ENCODE measurements at places on chromosomes 1 and 21.

GRCh38 chr1:218298398-218298797 lies 13.3 kb downstream of the RRP15 start:
- DNase-seq, result no peak

DNA sequence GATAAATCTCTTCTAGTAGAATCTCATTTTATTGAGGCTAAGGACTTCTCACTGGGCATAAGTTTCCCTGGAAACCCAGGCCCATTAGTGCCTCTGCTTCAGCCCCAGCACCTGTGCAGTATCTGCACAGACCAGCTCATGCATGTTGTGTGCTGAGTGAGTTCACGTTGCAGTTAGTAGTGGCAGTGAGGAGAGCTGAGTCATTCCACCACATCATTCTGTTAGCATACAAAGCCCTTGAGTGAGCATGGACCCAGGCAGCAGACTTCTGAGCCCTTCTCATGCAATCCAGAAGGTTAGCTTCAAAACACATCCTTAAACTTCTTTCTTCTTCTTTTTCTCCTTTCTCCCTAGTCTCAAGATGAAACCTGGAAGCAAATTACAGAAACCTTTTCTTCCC lies 45.8 kb upstream of the NTPCR start:
- no peak for DNase-seq

DNA sequence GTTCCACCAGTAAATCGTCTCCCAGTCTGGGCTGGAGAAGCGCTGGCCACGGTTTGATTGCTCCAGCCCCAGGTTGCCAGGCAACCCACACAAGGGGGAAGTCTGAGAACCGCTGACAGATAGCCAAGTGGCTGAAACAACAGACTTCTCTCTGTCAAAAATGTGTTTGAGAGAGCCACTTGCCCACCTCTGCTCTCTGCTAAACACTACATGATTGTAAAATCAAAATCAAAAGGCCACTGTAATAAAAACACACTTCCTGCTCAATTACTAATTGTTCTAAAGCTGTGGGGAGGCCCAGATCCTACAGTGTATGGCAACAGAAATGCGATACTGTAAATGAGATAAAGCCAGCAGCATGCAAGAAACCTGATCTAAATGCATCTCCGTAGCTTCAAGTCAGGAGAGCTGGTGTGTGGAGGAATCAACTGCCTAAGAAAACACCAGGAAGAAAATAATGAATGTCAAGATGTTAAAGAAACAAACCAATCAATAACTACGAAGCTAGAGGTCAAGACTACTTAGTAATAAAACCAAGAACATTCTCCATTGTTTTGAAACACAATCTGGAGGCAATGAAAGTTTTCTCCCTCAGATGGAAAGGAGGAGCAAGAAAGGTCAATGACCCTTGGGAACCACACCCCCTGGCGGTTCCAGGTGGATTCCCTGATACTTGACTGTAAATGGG lies 121.2 kb downstream of the SLC45A1 start:
- DNase-seq, result no peak

- DNase-seq, result no peak
Measured at GRCh38 chr1:2882966-2883696, 81.6 kb upstream of the TTC34 start.

DNA sequence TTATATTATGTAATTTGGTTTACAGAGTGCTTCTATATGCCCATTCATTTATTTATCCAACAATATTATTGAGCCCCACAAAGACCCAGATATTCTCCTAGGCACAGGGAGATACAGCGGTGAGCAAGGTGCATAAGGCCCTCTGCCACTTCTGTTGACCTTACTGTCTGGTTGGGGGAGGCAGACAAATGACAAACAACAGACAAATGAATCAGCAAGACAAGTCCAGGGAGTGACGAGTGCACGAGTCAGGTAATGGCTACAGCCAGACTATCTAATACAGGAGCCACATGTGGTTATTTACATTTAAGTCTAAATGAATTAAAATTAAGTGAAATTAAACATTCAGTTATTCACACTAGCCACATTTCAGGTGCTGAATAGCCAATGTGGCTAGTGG lies 22.0 kb upstream of the BCAR3 start:
- DNase-seq, result no peak

GRCh38 chr1:208332774-208333126 lies 88.6 kb upstream of the PLXNA2 start:
- DNase-seq, result no peak

DNA sequence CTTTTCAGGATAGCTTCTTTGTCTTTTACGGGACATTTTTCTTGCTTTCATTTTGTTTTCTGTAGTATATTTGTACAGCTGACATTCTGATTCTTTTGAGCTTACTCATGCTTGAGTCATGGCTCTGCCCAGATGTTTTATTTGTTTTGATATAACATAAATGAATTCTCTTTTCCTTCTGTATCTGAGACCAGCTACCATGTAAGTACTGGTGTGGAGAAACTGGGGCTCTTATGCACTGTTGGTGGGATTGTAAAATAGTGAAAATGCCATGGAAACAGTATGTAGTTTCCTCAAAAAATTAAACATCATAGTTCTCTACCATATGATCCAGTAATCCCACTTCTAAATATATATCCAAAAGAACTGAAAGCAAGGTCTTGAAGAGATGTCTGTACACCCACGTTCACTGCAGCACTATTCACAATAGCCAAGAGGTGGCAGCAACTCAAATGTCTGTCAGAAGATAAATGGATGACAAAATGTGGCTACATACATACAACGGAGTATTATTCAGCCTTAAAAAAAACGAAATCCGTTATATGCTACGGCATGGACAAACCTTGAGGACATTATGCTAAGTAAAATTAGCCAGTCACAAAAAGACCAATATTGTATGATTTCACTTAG lies 61.4 kb downstream of the EIF2B3 start:
- no peak for DNase-seq

- no peak for DNase-seq
Measured at GRCh38 chr1:14803002-14803789, 204.7 kb downstream of the KAZN start.

DNA sequence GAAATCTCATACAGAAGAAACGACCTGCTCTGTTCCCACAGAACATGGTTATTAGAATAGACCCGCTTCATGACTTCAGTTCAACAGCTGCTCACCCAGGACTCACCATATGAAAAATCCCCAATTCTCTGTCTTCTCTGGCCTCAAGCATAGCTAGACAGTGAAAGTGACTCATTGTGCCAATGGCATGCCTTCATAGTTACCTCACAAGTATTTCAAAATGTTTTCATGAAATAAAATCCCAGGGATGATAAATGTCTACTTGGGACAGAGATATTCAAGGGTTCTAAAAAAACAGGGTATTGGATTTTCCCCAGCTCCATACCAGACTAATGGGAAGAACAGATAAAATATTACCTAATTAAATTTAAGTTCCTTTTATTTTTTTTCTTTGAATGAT lies 82.3 kb downstream of the NOTCH2 start:
- no peak for DNase-seq

DNA sequence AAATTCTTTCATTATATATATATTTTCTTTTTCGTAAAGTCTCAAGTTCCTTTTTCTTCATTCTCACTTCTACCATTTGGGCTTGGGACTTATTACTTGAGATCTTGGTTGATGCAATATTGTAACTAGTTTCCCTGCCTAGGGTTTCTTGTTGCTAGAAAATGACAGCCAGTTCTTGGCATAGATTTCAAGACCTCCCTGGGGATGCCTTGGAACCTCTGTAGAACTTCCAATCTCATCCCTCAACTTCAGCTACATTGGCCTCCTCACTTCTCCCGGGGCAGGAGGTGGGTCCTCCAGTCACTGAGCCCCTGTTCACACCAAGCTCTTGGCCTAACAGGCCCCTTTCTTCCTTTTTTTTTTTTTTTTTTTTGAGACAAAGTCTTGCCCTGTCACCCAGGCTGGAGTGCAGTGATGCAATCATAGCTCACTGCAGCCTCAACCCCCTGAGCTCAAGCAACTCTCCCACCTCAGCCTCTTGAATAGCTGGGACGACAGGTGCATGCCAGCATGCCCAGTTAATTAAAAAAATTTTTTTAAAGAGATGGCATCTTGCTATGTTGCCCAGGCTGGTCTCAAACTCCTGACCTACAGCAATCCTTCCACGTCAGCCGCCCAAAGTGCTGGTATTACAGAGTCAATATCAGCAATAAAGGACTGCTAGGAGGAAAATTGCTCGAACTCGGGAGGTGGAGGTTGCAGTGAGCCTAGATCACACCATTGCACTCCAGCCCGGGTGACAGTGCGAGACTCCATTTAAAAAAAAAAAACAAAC lies 33.1 kb downstream of the MAP3K7CL start:
- no peak for DNase-seq

GRCh38 chr1:99173900-99174299 lies 90.4 kb upstream of the PLPPR4 start:
- DNase-seq, result no peak

GRCh38 chr1:32073299-32074229 lies 825 bp downstream of the TMEM39B start:
- DNase-seq, result peak; percentile 92

All from iPS DF 6.9 (cell line).